SW480 (cell line): ENCODE measurements at places on chromosomes 12 and 14.

GRCh38 chr14:104267895-104268294 is 129.5 kb downstream of the KIF26A start:
- DNase-seq, result peak; percentile 84

- peak; percentile 14 for DNase-seq
These were observed 880.1 kb upstream of the FBXO33 start for GRCh38 chr14:40312296-40312695.

DNA sequence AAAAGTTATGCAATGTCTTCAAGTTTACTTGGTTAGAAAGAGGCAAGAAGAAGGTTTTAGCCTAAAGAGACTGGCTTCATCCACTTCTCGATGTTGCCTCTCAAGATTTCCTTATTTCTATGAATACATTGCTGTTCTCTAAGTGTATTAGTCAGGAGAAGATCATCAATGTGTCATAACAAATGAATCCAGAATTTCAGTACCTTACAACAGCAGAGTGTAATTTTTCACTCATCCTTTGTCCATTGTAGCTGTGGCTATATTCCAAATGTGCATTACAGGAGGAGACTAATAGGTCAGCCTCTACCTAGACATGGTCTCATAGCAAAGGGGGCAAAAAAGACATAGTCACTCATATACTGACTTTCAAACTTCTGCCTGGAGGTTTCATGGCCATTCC is 579.1 kb downstream of the PRKD1 start:
- no peak for DNase-seq

DNA sequence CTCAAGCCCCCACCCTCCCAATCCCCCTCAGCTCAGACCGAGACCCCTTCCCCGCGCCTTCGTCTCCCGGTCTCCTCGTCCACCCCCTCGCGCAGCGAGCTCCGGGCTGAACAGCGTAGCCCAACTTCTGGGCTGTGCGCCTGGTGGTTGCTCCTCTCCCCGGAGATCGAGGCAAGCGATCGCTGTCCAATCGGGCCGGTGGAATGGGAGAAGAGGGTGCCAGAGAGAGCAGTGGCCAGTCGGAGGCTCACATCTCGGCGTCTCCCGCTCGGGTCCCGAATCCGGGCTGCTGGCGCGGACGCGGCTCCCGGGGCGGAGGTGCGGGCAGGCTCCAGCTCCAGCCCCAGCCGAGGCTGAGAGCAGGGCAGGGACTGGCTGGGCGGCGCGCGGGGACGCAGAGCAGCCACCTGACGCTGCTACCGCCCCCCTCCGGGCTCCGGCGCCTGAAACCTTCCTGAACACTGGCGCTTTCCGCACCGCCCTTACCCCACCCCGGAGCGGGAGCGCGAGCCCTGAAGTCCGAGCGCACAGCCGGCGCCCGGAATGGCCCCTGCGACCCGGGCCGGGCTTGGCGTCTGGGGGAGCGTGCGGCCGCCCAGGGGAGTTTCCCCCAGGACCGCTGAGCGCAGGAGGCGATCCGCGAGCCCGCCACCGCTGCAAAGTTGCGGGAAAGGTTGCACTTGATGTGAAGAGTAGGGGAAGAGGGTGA is 508 bp upstream of the KCNH5 start:
- no peak for DNase-seq

- DNase-seq, result peak; percentile 69
These were observed 30.4 kb downstream of the DLGAP5 start for GRCh38 chr14:55160989-55161388.

- DNase-seq, result peak; percentile 49
These were observed 185.6 kb upstream of the ARID2 start for GRCh38 chr12:45543887-45544286.

DNA sequence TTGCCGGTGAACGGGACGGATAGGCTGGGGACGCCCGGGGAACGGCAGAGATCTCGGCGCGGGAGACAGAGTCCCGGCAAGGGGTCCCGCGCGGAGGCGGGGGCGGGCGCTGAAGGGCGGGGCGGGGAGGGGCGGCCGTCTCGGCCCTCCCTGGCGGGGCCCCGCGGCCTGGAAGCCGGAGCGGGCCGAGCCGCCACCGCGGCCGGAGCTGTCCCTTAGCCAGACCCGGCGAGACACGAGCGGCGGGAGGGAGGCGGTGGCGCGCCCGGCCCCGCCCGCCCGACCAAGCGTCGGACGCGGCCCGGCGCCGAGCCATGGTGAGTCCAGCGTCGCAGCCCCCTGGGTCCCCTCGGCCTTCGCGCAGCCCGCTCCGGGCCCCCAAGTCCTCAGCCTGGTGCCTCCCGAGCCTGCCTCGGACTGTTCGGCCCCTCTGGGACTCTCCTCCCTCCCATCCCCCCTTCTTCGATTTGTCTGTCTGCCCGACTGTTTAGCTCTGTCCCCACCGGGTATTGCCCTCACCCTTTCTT is at the start of gene ARHGEF40:
Gene ARHGEF40 (plus strand): TSS at position 222 of the 527 bp plus-strand sequence. CDS start 93 bp downstream, at position 315.
- DNase-seq, result peak; percentile 26

DNA sequence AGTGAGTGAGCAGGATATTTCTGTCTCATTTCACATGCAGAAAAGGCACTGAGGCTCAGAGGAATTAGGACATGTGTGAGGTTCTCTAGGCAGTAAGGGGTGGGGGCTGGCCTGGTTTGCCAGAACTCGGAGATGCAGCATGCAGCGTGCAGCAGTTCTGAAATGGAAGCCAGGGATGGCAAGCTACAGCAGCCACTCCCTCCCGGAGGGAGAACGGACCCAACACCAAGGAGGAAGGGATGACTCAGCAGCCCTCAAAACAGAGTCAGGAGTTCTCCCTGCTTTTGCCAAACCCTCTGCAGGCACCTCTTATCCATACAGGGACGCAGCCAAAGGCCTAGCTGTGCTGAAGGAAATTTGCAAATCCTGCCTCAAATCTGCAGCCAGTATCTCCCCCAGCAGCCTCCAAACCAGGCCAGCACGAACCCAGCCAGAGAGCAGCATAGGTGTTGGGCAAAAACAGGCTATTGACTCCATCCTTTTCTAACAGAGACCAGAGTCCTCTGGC is 10.3 kb upstream of the SERPINA3 start:
- DNase-seq, result peak; percentile 58

- peak; percentile 49 for DNase-seq
These were observed 199.7 kb upstream of the ATXN7L3B start for GRCh38 chr12:74337951-74338350.

GRCh38 chr12:64531665-64532334 is 78.5 kb upstream of the RASSF3 start:
- no peak for DNase-seq

- no peak for DNase-seq
These were observed 72.1 kb upstream of the C14orf180 start for GRCh38 chr14:104507443-104507842.

DNA sequence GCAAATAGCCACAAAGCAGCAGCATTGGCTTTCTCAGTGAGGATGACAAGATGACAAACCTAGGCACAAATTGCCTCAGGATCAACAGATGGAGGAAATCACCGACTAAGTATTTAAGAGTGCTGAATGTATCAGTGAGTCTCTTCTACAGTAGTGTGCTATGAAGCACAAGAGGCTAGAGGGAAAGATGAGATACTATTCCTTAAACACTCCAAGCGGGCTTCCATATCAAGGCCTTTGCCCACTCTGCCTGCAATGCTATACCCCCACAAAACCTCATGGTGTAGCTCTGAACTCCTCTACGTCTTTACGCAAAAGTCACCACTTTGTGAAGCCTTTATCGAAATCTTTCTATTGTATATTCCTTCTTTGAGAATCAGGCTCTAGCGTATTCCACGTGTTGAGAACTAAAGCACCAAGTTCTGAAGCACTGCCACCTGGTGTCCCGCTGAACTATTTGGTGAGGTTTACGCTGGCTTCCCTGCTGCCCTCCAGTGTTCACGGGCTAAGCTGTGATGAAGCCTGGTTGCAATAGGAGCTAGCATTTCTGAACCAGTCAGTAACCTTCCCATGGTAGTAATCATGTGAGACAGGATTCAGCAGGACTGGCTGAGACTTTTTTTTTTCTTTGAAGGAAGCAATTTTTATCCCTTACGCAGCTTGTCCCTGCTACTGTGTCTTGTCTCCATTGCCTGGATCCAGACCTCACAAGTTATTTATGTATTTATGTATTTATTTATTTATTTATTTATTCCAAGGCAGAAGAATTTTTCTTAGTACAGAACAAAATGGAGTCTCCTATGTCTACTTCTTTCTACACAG is 426.5 kb upstream of the OR4E1 start:
- peak; percentile 68 for DNase-seq
